Lung (tissue), 17 donors: ENCODE measurements at places on chromosomes 6 and 20. TPM values are rescaled to one million over a fixed set of nuclear protein-coding genes. Genes with fewer than 3 reads are reported as not detected.
A peak's percentile ranks its signal among the peaks of the same experiment; 100 is the strongest.

Gene NUP43
- total RNA-seq: 28.3 TPM

- H3K27ac ChIP-seq: no peak overlapping the region
- peak; percentile 77 for DNase-seq
- H3K4me3 ChIP-seq: no peak overlapping the region
- H3K36me3 ChIP-seq: no peaks in the 10 kb centered on the region
- H3K4me1 ChIP-seq: peaks cover 11% of the 10 kb centered on the region
Observed at GRCh38 chr6:155985660-155986138, 530.1 kb upstream of the NOX3 start.

DNA sequence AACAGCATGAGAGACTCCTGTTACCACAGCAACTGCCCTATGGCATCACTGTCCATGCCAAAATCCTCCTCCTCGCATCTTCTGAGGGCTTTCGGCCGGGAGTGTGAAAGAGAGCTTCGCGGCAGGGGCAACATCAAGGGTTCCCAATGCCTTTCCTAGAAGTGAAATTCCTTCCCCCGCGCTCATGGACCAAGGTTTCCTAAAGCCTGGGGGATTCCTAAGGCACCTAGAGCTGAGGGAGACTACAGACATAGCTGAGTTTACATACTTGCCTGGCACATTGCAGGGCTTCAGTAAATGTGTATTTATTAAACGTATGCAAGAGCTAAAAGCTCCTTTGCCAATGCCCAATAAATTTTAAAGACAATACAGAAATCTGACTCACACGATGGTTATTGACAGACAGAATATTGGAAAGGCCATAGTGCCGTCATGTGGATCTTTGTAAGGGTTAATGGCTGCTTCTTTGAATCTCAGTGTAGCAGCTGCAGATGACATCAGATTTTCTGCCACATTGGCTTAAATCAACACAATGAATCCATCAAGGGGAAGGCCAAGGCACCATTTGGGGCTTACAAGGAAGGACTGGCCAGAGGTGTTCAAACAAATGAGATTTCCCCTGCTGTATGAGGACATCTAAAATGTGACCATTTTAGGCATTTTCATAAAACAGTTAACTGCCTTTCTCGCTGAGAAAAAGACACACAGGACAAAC is 281.2 kb upstream of the JARID2 start:
- no peaks in the 10 kb centered on the region for H3K27me3 ChIP-seq
- H3K27ac ChIP-seq: no peak overlapping the region
- peak; percentile 59 for DNase-seq
- H3K4me3 ChIP-seq: no peak overlapping the region
- no peaks in the 10 kb centered on the region for H3K4me1 ChIP-seq

DNA sequence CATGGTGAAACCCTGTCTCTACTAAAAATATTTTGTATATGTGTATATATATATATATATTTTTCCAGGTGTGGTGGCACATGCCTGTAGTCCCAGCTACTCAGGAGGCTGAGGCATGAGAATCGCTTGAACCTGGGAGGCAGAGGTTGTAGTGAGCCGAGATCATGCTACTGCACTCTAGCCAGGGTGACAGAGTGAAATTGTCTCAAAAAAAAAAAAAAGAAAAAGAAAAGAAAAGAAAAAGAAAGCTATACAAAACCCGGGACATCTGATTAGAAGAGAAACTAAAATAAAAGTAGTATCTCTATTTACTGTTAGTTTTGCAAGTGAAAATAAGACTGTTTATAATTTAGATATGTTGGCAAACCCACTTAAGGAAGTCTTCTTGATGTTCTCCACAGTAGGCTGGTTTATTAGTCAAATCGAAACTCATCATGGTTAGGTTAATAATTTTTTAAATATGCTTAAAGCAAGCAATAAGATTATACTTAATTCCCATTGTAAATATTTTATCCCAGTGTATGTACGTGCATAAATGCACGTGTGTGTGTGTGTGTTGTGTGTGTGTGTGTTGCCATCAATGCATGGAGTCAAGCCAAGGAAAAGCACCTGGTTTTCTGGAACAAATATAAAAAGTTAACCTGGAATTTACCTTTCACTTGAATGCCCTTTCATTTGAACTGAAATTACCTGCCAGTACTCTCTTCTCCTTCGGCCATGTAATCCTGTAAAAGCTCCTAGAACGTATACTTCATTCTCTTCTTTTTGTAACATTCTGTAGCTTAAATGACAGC is 7.1 kb downstream of the VNN2 start:
- H3K4me3 ChIP-seq: no peak overlapping the region
- no peaks in the 10 kb centered on the region for H3K4me1 ChIP-seq
- H3K27me3 ChIP-seq: no peaks in the 10 kb centered on the region
- H3K27ac ChIP-seq: no peak overlapping the region

DNA sequence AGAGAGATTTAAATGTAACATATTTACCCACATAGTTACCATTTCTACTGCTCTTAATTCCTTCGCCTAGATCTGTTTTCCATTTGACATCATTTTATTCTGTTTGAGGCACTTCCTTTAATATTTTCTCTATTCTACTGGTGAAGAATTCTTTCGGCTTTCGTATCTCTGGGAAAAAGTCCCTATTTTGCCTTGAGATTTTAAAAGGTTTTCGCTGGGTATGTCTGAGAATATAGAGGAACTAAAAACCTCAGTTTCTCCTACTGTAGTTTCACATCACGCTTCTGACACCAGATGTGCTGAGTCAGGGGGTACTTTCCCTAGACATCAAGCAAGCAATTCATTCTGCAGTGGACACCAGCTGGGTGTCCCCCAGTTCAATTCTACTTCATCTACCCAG is 61.7 kb downstream of the E2F3 start:
- no peak for DNase-seq
- no peaks in the 10 kb centered on the region for H3K4me1 ChIP-seq
- no peak overlapping the region for H3K27ac ChIP-seq
- H3K36me3 ChIP-seq: no peaks in the 10 kb centered on the region
- H3K27me3 ChIP-seq: no peaks in the 10 kb centered on the region
